Activated CD4-positive, CD25-positive, alpha-beta regulatory T cell treated with anti-CD3 and anti-CD28 coated beads, Interleukin-2, amount 50 U/mL, for 16 hours (primary cell): ENCODE measurements at places on chromosomes 2 and 18.

DNA sequence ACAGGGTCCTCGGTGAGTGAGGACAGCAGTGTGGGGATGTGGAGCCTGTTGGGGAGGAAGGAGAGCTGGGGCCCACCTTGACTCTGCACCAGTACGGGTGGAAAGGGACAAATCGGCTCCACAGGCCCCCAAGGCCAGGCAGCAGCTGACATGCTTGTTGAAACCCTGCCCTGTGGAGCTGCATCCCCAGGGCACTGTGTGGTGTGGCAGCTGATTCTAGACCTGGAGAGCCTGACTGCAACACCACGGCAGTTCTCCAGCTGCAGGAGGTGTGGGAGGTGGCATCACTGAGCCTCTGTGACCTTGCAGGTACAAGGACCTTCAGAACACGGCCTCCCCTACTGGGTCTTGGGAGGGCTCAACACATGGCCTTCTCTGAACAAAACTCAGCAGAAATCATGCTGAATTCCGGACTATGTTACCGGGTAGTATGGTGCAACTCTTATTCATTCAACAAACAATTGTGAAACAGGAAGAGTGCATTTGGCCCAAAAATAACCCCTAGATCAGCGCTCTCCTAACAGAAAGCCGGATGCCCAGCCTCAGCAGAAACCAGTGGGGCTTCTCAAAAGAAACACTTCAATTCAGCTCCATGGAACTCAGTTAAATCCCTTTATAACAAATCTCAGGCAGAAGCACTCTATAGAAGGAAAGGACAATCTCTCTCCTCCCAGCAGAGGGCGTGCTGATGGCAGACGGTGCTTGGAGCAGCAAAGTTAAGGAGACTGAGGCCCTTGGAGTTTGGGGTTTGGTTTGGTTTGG lies 104.4 kb upstream of the SALL3 start:
- DNase-seq = no peak

DNA sequence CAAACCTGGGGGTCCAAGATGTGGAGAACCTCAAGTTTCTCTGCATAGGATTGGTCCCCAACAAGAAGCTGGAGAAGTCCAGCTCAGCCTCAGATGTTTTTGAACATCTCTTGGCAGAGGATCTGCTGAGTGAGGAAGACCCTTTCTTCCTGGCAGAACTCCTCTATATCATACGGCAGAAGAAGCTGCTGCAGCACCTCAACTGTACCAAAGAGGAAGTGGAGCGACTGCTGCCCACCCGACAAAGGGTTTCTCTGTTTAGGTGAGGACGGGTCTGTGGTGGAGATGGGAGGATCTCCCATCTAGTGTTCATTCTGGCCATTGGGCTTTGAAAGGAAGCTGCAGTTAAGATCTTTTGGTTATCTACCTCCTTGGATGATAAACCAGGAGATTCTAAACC lies 2.9 kb downstream of the CASP10 start:
- DNase-seq = no peak

DNA sequence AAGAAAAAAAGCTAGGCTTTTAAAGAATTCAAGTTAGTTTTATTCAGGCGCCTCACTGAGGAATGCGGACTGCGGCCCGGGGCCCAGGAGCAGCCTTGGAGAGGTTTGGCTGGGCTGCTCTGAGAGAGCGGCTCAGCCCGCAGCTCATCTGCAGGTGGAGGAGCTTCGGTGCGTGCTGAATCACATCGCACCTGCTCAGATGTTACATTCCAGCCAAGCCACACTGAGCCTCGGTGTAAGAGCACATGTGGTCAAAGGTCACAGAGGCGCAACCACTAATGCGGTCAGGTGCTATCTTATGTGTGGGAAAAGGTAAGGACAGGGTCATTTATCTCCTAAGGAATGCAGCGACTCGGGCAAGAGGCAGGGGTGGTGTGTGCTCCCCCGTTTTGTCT lies 17.1 kb upstream of the CNDP1 start:
- no peak for DNase-seq

DNA sequence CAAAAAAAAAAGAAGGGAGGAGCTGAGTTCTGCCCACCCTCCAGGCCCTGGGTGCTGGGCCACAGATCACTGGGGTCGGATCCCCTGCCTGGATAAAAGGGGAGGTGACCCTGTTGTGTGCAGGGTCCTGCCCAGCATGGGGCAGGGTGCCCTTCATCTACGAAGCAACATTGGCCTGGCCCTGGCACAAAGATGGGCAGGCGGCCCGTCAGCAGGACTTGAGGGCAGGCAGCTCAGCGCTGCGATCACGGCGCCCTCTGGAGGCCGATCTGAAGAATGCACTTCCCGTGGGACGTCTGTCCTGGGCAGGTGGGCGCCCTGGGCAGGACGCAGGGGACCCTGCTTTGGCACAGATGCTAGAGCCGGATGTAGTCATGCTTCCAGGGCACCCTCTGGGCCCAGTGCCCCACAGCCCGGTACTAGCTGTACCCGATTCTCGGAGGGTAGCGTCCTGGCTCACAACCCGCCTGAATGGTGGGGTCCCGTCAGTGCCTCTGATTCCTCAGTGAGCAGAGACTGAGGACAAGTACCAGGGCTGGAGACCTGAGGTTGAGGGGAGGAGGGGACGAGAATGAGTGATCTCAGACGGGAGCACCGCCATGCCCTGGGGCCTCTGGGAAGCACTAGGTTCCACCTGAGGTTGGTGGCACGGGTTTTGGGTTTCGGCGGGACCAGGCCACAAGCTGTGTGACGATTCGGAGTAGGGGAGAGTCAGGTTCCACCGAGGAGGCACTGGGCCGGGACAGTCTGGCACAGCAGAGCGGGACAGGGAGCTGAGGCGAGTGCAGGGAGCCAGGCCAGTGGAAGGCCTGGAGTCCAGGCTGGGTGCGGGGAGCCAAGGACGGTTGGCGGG lies 18.0 kb downstream of the ARID5A start:
- peak; percentile 34 for DNase-seq

DNA sequence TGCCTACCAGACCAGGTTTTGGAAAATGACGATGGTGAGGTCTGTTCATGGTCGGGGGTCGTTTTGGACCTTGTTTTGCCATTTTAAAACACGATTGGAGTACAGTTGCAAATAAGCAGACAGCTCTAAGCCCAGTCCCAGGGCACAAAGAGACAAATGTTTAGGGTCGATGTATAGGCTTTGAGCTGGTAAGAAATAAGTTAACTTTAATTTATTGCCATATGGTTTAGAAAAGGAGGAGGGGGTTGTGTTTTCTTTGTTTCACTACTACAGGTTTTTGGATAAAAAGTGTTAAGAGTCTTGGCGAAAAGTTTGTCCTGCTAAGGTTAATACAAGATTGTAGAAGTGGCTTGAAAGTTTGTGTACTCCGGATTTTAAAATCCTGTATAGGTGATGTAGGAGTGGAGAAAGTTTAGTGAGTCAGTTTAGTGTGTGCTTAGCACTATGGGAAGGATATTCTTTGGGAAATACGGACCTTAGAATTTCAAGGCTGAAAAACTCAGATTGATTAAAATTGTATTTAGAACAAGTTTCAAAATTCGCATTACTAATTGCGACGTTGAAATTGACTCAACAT lies 1.3 kb downstream of the KCMF1 start:
- no peak for DNase-seq

GRCh38 chr2:235611756-235612155 lies 117.9 kb downstream of the AGAP1 start:
- DNase-seq = no peak

GRCh38 chr18:64982414-64983055 lies 768.3 kb upstream of the CDH7 start:
- no peak for DNase-seq

- no peak for DNase-seq
These were observed 22.1 kb downstream of the MLPH start for GRCh38 chr2:237509151-237509550.
